ENCODE measurements at places on chromosomes 13 and 19.

DNA sequence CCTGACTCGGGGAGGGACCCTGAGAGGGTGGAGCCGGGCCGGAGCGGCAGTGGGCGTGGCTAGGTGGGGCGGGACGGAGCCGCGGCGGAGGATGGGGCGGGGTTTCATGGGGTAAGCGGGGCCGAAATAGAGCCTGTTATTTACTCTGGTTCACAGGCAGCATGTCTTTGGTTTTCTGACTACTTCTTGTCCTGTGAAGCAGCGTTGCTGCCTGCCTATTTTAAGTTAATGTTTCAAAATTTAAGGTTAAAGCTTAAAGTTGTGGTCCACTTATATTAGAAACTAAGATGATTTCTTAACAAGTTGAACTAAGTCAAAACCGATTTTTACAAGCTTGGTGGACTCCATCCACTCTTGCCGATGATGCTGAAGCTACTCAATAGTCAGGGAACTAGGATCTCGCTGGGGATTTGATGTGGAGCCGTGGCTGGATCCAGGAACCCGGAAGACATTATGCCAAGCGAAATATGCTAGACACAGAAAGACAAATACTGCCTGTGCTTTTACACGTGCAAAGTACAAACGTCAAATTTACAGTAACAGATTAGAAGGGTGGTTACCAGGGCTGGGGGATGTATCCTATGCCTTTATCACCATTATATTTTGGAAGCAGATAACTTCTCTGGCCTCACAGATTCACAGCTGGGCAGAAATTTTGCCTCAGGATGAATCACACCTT is 433 bp upstream of the ZNF616 start:
- peak; percentile 86 for DNase-seq

DNA sequence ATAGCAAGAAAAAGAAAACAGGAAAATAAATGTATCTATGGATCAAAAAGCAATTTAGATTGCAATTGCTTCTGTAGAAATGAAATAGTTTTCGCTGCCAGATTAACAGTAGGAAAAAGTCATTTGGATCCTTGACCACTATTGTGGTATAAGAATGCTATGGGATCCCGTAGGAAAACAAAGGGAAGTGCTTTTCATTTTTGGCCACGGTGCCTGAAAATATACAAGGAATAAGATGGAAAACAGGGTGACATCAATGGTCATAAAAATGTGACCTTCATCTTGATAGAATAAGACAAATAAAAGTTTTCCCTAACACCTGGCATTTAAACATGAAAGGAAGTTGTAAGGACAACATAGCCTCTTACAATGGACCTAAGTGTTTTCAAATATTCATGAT is 622.8 kb downstream of the DACH1 start:
- DNase-seq, result no peak

DNA sequence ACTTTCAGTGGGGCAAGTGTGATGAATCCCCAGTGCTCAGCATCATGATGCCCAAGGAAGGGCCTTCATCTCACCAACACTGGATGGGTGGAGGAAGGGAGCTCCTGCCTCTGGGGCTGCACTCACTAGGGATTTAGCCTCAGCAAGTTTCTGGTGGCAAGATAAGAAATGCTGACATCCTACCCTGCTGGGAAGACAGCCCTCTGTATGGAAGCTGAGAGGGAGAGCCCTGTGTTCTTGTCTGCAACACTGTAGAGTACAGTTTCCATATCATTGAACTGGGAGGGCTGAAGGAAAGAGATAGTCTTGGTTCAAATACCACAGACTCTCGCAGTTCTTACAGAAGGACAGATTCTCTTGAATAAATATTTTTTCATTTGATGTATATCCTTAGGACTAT is 7.3 kb upstream of the ZNF460 start:
- no peak for DNase-seq

DNA sequence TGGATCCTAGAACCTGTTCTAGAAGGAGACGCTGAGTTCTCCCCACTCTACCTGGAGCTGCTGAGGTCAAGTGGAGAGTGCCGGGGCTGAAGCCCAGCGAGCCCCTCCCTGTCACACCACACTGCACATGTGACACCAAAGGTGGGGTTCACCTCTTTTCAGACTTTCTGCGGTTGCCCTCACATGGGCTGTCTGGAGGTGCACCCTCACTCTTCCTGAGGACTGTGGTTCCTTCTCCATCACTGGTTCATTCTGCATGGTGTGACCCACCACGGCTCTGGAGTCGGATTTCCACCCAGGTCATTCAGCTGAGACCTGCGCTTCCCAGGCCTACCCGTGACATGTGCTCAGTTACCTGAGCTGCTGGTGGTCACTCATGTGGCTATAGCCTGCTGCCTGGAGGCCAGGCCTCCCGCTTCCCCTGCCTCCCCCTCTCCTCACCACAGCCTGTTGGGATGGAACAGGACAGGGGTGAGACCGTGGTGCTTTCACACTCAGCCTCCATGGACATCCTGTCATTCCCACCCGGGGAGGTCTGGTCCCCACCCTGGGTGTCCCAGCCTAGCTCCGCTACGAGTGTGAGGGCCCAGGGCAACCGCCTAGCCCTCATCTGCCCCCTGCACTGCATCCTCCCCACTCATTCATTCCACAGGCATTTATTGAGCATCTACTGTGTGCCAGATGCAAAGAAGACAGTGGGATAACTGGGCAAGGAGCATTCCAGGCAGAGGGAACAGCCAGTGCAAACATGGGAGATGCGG is 605 bp upstream of the A1BG start:
- DNase-seq, result no peak

GRCh38 chr19:11168568-11168967 is 13.0 kb upstream of the SPC24 start:
- DNase-seq, result no peak

GRCh38 chr19:18626906-18627305 is 9.9 kb upstream of the KLHL26 start:
- no peak for DNase-seq

DNA sequence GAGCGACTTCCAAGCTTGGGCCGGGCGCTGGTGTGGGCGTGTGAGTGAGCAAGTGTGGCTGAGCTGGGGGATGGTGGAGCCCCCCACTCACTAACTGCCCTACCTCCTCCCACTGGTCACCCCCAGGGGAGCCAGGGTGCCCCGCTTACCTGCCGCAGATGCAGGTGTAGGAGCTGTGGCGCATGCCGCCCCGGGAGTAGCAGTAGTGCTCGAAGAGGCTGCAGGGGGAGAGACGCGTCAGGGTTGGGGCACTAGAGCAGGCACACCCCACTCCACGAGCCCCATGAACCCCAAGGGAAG is 39.9 kb downstream of the CEBPG start:
- DNase-seq, result no peak

GRCh38 chr19:1455336-1456120 is 5.6 kb downstream of the APC2 start:
- DNase-seq, result peak; percentile 49

DNA sequence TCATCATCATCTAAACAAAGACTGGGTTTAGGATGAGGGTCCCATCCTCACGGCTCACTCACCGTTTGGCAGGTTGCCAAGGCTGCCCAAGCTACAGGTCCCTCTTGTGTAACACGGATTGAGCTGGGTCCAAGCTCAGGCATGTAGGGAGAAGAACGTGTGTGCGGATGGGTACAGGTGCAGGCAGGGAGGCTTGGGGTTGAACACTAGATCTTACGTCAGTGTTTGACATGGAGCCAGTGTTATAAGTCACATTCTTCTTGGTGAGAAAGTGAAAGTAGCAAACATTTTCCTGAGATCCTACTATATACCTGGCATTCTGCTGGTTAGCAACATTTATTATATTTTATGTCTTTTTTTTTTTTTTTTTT is 136.8 kb upstream of the RNF113B start:
- DNase-seq, result no peak

GRCh38 chr13:74218291-74218690 is 84.1 kb upstream of the KLF12 start:
- no peak for DNase-seq

DNA sequence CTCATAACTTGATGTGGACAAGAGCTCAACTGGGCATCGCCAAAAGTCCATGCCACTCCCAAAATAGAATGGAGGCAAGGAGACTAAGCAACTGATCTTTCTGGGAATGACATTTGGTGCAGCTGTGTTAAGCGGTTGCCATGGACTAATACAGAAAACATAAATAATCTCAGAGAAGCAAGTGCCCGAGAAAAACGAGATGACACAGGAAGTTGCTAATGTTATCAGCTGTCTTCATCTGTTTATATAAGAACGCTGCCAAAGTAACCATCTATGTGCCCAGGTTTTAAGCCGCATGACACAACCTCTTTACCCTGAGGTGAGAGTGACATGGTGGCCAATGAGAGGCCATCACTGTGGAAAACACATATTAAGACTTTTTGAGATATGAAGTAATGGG is 54.9 kb upstream of the SACS start:
- DNase-seq, result no peak

GRCh38 chr13:52187029-52187423 is 27.6 kb upstream of the NEK3 start:
- no peak for DNase-seq

GRCh38 chr13:39350461-39350881 is 252.5 kb downstream of the LHFPL6 start:
- no peak for DNase-seq

DNA sequence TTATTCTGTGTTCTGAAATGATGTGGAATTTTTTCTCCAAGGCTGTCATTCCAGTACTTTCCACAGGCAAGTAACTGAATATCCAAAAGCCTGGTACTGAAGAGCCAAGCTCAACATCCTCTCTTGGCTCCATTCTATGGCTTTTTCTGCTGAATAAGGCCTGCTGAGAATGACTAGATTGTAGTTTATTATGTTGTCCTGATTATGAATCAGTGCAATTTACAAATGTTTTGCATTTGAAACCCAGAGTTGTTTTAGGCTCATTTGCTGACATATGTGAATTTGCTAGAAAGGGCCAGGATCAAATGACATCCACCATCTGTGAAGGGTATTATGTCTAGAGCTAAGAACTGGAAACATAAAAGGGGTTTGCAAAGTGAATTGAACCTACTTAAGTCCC is 596.6 kb downstream of the KCTD12 start:
- DNase-seq, result no peak

GRCh38 chr19:17803264-17803896 is 8.4 kb downstream of the B3GNT3 start:
- no peak for DNase-seq

DNA sequence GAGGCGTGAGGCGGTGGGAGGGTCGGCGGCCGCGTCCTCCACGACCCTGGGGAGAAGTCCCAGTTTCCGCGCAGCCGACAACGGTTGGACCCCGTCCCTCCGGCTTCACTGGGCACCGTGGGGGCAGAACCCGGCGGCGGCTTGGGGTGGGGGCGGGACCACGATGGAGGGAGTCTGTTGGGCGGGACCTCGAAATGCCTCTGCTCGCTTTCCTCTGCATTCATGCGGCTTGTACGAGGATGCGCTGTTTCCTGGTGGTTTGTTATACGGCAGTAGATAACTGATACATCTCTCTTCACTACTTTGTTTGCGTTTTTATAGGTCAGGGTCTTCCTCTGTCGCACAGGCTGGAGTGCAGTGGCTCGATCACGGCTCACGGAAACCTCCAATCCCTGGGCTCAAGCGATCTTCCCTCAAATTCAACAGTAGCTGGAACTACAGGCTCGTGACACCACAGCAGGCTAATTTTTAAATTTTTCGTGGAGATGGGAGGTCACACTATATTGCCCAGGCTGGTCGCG is 24.6 kb upstream of the ZNF846 start:
- DNase-seq, result no peak

DNA sequence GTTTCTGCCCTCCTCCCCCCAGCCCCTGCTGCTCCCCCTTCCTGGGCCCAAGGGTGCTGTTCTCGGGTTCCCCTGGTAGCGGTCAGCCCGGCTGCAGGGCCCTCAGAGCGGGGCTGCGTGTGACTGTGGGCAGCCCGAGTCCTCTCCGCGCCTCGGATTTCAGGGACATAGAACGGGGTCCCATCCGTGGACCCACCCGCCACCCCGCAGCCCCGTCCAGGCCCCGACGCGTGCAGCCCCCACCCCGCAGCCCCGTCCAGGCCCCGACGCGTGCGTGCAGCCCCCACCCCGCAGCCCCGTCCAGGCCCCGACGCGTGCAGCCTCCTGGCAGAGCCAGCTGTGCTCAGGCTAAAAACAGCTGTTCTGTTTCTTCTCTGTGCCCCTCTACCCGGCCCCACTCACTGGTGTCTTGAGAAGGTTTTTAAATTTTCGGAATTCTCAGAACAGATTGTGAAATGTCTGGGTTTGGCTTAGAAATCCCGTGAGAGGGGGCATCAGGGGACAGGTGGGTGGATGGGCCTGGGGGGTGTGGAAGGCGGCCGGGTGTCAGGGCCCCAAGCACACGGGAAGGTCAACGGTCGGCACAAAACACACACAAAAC is 5.5 kb upstream of the PRTN3 start:
- DNase-seq, result no peak

DNA sequence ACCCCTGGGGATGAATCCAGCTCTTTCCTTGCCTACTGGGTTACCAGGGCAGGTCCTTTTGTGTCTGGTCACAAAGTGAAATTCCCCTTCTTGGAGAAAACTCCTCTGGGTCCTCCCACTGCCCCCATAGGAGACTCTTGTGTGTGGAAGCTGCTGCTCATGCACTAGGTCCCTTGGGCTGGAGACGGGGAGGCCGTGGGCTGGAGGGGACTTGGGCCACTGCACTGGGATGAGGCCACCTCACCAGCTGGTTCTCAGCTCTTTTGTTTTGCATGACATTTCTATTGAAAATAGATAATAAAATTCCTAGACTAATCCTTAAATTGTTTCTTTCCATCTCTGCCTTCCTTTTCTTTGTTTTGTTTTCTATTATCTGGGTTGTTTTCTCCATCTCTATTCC is 62.4 kb downstream of the TEX29 start:
- DNase-seq, result no peak

GRCh38 chr13:96940961-96941360 is 53.3 kb downstream of the OXGR1 start:
- DNase-seq, result no peak

- no peak for DNase-seq
These were observed 1.1 kb upstream of the PROZ start for GRCh38 chr13:113157206-113157928.
